ENCODE measurements at places on chromosomes 12 and 14.

DNA sequence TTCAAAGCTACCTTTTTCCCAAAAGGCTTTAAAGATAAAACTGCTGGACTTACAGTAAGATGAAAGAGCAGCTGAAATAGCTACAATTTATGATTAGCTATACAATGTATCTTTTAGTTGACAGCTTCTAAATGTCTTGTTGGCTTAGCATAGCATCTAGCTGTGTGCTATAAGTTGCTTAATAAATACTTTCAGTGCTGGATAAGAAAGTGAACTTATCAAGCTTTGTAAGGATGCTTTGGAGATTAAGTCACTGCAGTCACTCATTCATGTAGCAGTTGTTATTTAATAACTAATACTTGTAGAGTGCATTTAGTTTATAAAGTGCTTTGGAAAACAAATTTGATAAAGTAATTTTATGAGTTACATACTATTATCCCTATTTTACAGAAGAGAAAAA lies 14.6 kb downstream of the CFAP54 start:
- no peak for DNase-seq

DNA sequence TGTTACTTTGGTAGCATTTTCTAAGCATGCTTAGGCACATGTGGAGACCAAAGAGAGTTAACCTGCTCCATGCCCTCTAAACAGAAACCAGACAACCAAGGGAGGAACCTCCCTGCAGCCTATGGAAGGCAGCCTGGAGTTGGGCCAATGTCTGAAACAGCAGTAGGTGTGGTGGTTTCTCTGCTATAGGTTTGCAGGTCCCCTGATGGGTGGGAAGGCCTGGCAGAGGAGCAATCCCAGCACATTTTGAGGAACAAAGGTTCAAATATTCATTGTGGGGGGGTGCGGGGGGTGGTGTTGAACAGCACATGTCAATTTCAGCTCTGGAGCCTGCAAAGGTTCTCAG lies 65.4 kb downstream of the DACT1 start:
- DNase-seq = no peak

GRCh38 chr14:25516838-25517237 lies 466.9 kb upstream of the STXBP6 start:
- DNase-seq = no peak

GRCh38 chr12:110741341-110742095 lies 1.2 kb downstream of the PPP1CC start:
- peak; percentile 20 for DNase-seq

DNA sequence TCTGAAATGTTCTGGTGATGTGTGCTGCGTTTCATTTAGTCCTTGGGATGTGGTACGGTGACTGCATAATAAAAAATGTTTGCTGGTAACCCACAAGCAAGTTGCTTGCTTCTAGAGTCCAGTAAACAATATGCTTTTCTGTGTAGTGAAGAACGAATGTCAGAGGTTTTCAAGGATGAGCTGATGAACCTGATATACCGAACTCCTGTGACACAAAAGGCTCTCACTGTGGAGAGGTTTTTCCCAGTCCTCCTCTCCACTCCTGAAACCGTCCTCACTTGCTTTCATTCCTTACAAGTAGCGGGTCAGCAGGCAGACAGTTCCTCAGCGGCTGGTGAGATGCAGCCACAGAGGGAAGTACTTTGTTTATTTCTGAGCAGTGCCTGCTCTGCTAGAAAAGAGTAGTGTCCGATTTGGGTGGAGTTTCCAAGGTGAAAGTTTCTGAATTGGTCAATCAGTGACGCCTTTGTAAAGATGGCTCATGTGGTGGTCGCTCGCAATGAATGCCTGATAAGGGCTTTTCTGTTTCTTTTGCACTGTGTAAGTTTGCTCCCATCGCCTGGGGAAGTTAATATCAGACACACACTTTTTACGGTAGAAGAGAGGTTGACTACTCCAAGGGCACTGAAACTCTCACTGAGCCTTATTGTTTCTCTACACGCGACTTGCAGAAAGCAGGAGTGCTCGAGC lies 3.0 kb downstream of the ETV6 start:
- DNase-seq = no peak

DNA sequence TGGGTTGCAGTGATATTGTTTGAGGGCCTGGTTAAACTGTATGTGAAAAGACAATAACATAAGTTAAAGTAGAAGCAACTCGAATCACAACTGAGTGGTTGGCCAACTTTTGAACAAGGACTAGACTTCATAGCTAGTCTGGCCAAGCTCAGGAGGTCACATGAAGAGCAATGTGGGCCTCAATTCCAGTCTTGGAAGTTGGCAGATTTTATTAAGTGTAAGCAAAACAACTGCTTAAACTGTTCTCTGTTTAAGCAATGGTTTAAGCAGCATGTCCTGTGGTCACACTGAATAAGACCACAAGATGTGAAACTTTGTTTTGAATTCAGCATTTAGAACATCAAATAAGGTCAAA lies 100.4 kb downstream of the TMTC3 start:
- DNase-seq = no peak

DNA sequence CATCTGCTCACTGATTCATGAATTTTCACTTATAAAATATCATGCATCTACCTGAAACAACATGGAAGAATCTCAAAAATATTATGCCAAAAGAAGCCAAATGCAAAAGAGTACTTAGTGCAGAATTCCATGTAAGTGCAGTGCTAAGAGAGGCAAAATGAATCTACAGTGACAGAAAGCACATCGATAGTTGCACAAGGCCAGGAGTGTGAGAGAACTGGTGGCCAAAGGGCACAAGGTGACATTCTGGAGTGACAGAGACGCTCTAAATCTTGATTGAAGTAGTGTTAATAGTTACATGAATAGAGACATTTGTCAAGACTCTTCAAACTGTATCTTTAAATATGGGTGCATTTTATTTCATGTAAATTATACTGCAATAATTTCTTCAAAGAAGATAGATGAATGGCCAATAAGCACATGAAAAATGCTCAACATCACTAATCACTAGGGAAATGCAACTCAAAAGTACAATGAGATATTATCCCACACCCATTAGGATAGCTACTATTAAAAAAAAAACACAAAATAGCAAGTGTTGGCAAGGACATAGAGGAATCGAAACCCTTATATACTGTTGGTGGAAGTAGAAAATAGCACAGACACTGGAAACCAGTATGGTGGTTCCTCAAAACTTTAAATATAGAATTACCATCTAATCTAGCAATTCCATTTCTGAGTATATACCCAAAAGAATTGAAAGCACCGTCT lies 71.7 kb upstream of the KICS2 start:
- DNase-seq = peak; percentile 45

DNA sequence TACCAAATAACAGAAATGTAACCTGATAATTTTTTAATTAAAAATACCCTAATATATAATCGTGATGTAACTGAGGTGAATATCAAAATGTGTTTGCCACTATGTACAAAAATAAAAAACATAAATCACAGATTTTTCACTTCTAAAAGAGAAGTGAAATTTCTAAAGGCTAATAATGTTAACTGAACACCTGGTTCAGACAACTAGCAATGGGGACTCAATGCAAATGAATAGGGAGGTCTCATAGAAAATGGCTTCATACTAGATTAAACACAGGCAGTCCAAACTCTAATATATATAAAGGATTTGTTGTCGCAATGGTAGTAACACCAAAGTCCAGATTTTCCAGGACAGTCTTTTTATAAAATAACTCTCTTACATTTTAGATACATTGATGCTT lies 365.4 kb upstream of the ATP2B1 start:
- no peak for DNase-seq

DNA sequence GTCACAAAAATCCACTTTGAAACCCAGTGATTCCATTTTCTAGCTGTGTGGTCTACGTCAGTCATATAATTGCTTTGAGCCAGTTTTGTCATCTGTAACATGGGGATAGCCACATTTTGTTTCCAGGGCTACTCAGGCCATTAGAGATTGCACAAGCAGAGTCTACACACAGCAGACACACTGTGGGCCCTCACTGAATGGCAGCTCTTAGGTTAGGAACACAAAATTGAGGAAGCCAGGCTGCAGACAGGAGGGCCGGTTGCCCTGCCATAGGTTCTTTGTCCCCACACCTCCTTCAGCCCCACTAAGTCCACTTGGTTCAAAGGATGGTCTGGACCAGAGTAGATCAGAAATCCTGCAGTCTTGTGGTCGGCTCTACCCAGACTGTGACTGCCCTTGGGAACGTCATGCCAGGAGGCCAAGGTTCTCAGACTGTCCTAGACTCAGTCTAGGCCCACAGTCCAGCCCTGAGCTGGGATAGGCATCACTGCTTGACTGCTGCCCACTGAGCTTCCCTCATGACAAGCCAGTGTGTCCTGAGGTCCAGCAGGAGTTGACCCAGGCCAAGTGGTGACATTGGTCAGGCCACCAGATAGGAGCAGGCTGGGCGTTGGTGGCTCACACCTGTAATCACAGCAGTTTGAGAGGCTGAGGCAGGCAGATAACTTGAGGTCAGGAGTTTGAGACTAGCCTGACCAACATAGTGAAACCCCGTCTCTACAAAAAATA lies 3.8 kb upstream of the MYH7 start:
- no peak for DNase-seq

DNA sequence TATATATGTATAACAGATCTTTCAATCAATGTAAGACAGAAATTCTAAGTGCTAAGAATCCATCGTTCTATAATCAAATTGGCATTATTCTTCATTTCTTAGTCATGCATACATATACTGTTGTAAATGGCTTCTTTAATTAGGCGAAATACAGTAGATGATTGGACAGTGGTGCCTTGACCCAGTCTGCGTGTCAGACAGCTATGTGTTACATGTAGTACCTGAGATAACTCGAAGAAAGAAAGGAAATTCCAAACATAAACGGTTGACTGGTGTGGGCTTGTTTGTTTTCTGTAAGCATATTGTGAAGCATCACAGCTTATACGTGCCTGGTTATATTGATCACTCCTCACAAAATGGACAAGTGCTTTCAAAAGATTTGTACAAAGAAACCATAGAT lies 210.5 kb downstream of the ETNK1 start:
- DNase-seq = no peak

DNA sequence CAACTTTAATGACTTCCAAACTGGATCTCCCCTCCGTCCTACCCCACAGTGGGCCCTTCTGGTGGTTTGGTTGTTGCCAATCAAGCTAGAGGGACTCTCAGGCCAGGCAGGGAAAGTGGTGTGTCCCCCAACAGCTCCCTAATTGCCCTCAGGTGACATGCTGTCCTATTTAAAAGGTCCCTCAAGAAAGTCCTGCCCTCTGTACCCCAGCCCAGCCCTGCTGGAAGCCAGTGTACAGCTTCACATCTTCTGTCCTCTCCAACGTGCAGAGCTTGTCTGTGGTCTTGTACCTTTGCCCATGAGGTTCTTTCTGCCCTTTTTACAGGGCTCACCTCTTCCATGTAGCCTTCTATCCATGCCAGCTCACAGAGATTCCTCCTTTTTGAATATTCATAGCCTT lies 4.2 kb downstream of the RIN3 start:
- DNase-seq = no peak

- DNase-seq = no peak
Observed at GRCh38 chr14:103314496-103315277, 19.4 kb upstream of the EIF5 start.

GRCh38 chr12:388541-389141 lies 479 bp downstream of the KDM5A start:
- DNase-seq = peak; percentile 23

DNA sequence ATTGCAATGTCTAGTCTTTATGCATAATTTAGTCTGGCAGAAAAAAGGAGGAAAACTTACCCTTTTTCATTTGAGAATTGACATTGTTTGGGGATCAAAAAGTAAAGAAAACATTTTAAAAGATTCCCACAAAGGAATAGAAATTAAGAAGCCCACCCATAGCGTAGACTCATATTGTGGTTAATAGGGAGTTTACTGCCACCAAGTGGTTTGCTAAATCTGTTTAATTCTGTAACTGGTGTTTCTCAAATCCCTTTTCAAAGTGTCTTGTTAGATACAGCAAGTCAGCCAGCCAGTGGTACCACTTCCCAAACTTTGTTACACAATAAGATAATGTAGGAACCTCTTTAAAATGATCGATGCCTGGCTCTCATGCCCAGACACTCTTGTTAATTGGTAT lies 180.3 kb downstream of the IPO8 start:
- DNase-seq = no peak

- no peak for DNase-seq
Observed at GRCh38 chr12:52690351-52691075, 10.3 kb upstream of the KRT1 start.

GRCh38 chr12:2323532-2324255 lies 270.9 kb downstream of the CACNA1C start:
- peak; percentile 29 for DNase-seq

DNA sequence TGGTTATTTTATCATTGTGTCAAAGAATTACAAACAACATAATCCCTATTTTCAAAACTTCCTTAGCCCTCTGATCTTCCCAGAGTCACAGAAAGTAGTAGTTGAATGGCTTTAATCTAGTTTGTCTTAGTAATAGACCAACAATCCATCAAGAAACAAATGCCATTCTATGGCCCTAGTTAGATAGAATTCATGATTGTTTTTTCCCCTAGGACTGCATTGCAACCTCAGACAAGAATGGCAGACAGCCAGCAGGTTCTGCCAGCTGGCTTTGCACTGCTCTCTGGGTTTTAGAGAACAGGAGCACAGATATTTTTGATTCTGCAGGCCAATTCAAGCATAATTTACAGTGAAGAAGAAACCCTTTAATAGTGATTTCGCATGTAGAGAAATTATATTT lies 33.8 kb downstream of the SYT1 start:
- no peak for DNase-seq

DNA sequence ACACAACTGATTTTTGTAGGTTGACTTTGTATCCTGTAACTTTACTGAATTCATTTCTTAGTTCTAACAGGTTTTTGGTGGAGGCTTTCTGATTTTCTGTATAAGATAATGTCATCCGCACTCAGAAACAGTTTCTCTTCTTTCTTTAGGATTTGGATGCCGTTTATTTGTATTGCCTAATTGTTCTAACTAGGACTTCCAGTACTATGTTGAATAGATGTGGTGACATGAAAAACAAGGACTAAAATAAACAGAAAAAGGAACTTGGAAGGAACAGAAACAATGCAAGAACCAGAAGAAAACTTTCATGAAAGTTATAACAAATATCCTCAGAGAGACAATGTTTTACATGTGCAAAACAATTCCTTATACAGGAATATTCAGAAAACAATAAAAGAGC lies 100.3 kb downstream of the GTF2A1 start:
- DNase-seq = peak; percentile 14

- DNase-seq = no peak
Observed at GRCh38 chr12:74790931-74791330, 253.3 kb downstream of the ATXN7L3B start.

DNA sequence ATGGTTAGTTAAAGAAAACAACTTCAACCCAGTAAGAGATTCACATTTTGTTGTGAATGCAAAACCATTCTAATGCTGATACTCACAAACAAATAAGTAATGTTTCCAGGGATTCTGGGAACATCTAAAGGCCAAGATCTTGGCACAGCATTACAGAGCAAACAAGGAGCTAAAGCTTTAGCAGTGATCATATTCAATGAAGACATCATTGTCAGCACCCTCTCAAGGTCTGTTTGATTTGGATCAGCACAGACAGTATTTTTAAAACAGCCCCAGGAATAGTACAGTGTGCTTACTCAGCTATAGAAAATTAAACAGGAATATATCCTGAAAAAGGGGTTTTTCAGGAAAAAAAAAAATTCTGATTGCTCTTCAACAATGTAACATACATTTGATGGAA lies 71.4 kb downstream of the TMEM260 start:
- DNase-seq = no peak

- no peak for DNase-seq
Observed at GRCh38 chr12:110431957-110432587, 18.1 kb downstream of the ARPC3 start.

- DNase-seq = peak; percentile 92
Observed at GRCh38 chr12:27237790-27238771, 6.0 kb upstream of the STK38L start.
